AG09309 (cell line): ENCODE measurements at places on chromosomes 13 and 19.

- no peak for DNase-seq
Observed at GRCh38 chr13:87570669-87571068, 100.5 kb upstream of the SLITRK5 start.

- no peak for DNase-seq
Observed at GRCh38 chr19:48530066-48530720, 18.6 kb upstream of the LMTK3 start.

GRCh38 chr13:74969419-74969818 lies 512.5 kb downstream of the TBC1D4 start:
- no peak for DNase-seq

- no peak for DNase-seq
Observed at GRCh38 chr13:67696775-67697174, 466.6 kb upstream of the PCDH9 start.

DNA sequence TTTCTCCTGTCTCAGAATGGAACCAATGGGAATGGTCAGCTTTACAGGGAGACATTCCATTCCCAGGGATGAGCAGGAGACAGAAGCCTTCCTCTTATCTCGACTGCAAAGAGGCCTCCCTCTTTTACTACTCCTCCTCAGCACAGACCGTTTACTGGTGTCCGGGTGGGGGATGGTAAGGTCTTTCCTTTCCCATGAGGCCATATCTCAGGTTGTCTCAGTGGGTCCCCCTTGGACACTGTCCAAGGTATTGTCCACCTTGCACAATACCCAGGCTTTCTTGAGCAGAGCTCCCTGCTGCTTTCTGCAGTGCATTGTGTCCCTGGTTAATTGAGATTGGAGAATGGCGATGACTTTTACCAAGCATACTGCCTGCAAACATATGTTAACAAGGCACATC lies 7.5 kb upstream of the ZNF808 start:
- no peak for DNase-seq

GRCh38 chr13:83980331-83980730 lies 98.1 kb upstream of the SLITRK1 start:
- DNase-seq: no peak

- DNase-seq: no peak
Observed at GRCh38 chr13:114053026-114053425, 79.2 kb upstream of the C13orf46 start.

DNA sequence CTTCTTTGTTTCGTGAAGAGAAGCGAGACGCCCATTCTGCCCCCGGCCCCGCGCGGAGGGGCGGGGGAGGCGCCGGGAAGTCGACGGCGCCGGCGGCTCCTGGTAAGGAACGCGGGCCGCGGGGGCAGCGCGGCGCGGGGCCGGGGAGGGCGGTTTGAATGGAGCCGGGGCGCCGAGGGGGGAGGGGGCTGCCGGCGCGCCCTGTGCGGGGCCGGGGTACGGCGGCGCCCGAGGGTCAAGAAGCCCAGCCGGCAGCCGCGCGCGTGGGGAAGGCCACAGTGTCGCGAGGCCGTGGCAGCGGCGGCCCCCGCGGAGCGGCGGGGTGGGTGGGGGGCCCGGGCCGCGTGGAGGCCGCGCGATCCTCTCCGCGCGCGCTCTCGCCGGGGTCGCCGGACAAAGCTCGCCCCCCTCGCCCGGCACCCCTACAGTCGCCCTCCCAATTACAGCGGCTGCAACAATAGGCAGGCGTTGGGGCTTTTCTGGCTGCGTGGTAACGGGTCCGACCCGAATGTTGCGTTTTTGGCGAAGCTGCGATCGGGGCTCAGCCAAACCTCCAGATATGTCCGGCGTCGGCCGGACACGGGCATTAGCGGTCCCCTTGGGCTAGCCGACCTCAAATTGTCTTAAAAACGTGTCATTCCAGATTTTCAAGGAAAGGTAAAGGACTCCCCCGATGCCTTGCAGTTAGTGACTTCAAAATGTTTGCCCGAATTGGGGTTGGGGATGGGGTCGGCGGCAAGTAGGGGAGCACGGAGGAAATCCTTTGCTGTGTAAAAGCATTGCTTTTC lies 437 bp downstream of the SMARCA4 start:
- DNase-seq: no peak

- DNase-seq: no peak
Observed at GRCh38 chr19:49004133-49004532, 10.4 kb downstream of the RUVBL2 start.

DNA sequence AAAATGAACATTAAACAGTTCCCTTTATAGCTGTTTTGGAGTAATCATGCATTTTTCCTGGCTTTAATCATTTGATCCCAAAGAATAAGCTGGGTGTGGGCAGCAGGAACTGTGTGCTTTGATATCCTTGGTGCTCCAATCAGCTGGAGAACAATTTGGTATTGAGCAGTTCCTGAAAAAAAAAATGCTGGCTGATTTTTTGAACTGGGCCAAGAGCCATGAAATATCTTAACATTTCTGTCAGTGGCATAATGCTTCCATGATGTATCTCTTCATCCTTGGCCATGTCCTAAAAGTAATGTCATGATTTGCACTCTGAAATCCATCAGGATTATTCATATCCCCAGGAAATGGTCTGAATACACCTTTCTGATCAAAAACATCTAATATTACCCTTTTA lies 134.7 kb downstream of the LHFPL6 start:
- DNase-seq: no peak

DNA sequence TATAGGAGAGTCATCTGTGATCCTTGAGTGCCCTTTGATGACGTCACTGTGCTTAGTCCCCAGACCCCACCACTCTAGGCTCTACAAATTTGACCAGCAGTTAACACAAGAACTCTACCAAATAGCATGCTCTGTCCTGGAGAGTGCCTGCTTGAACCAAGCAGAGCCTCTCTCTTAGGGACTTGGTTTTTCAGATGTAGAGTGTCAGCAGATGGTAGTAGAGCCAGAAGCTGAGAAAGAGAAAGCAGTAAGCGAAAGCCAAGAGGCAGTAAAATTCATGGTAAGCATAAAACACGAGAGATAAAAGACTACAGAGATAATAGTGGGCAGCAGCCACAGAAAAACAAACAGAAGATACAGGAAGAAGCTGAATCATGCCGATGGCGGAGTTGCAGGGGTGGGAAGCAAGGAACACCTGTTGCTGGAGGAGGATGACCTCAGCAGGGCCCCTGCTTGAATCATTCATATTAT lies 193.3 kb downstream of the SLC7A1 start:
- no peak for DNase-seq

GRCh38 chr19:4636151-4636717 lies 3.1 kb upstream of the TNFAIP8L1 start:
- DNase-seq: no peak

GRCh38 chr19:50191216-50191615 lies 12.2 kb upstream of the MYH14 start:
- DNase-seq: no peak

DNA sequence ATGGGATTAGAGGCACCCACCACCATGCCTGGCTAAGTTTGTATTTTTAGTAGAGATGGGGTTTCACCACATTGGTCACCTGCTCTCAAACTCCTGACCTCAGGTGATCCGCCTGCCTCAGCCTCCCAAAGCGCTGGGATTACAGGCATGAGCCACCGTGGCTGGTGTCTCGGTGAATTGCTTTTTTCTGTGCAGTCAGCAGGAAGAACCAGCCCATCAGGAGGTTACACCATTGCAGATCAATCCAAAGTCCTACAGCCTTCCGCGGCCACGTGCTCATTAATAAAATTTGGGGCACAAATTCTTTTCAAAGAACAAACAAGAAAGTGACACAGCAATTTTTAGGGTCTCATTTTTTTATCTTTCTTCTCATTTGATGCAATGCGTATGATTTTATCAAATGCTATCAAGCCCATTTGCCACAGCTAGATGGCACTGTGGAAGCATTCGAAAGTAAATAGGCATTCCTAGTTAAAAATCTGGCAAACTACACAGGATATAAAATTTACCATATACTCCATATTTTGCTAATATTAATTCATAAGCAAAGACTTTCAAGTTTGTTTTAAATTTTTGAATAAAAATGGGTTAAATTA lies 54.4 kb upstream of the ZNF835 start:
- DNase-seq: no peak

GRCh38 chr19:41911889-41912731 lies 16.1 kb downstream of the ERFL start:
- no peak for DNase-seq

- no peak for DNase-seq
Observed at GRCh38 chr13:73703606-73704005, 430.6 kb downstream of the KLF12 start.

DNA sequence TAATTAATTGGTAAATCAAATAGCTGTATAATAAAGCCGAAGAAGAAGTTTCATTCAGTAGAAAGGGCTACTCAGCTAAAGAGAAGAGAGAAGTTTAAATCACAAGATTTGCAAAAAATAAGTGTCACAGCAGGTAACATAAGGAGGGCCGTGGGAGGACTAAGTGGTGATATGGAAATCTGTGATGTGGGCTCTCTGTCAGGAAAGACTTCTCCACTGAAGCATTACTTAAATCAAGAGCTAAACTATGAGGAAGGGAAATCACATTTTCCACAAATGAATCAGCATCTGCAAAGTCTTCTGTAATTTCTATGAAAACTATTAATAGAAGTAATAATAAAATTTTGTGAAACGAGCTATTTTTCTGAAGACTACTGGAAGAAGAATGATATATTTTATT lies 153.8 kb downstream of the PCDH9 start:
- DNase-seq: no peak

- DNase-seq: no peak
Observed at GRCh38 chr19:7216373-7216902, 77.8 kb downstream of the INSR start.

DNA sequence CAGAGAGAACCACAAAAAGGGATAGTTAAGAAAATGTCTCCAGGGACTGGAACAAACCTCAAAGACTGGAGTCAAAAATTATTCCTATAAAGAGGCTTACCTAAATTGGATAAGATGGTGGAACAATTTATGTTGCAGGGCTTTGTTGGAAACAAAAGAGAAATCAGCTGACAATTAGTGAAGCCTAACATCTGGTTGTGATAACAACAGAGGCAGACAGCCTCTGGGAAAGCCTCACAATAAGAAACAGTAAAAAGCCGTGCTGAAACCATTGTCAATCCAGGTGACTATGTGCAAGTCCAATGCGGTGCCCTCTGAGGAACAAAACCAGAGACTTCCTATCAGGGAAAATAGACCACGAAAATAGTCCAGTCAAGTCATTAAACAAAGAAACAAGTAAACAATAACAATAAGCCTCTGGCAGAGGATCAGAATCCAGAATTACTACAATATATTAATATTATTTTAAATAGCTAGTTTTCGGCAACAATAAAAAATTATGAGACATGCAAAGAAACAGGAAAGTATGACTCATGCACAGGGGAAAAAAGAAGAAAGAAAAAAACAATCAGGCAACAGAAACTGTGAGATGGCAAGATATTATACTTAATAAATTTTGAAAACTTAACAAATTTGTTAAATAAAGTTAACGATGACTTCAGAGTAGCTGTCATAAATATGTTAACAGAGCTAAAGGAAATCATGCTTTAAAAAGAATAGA lies 99.7 kb upstream of the RXFP2 start:
- DNase-seq: no peak

DNA sequence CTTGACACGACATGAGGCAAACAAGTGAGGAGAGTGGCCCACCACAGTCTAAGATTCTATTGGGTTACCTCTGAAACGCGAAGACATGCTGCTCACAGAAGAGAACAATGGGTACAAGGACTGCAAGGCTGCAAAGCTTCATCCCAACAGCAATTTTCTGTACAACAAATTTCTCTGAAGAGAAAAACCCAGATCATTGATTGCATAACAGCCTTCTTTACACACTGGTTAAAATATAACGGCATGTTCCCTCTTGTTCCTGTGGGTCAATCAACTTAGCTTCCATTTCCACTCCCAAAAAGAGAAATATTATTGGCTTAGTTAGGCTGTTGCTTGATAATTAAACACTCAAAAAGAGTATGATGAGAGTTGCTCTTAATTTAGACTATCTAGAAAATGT lies at the start of gene CPB2:
CPB2 (minus strand) TSS at position 166 of the 400 bp plus-strand sequence; CDS start at position 142, 24 bp downstream.
- no peak for DNase-seq

DNA sequence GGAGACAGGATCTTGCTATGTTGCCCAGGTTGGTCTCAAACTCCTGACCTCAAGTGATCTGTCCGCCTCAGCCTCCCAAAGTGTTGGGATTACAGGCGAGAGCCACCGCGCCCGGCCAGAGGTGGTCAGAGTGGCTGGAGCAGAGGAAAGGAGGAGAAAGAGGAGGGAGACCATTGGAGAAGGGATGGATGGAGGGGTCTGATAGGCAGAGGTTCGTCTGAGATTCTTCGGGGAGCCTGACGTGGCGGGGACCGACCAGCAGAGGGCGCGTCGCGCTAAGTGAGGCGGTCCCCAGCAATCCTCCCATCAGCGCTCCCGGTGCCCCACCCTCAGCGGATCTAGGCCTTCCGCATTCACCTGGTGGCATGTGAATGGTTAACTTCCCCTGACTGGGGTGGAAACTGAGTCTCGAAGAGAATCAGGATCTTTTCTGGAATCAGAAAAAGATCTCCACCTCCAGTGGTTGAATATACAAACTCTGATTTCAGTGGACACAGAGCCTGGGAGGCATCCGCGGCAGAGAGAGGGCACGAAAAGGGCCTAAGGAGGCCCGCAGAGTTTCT lies 8.8 kb downstream of the GTPBP3 start:
- DNase-seq: no peak

- DNase-seq: no peak
Observed at GRCh38 chr13:80901111-80901510, 560.2 kb upstream of the SPRY2 start.

GRCh38 chr19:38644719-38645118 lies 2.7 kb upstream of the ACTN4 start:
- DNase-seq: no peak

DNA sequence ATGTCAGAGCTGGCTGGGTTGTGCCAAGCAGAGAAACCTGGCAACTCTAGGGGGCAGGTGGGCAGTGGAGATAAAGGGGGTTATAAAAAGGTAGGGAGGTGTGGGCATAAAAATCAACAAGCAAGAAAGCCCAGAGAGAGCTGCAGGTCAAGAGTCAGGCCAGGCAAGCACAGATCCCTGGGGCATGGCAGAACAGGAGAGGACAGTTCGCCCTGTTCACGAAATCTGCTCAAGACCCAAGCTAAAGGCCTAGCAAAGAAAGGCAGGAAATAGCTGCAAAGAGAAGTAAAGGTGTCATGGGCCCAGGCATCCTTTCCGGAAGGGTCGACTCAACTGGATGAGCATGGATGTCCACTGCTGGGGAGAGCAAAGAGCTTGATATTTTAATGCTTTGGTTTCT lies 3.4 kb downstream of the MBNL2 start:
- DNase-seq: no peak

DNA sequence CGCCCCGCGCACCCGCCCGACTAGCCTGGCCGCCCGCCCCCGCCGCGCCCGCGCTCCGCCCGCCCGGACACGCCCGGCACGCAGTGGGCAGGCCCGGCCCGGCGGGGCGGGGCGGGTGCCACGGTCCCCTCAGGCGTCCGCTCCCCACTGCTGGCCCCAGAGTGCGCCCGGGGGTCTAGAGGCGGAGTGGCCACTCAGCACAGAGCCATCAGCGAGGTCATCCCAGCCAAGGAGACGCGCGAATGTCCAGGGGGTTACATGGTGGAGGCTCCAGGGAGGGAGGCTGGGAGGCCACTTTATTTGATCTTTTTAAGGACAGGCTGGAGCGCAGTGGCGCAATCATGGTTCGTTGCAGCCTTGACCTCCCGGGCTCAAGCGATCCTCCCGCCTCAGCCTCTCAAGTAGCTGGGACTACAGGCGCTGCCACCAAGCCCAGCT lies 236 bp upstream of the TINCR start:
- no peak for DNase-seq

- no peak for DNase-seq
Observed at GRCh38 chr19:52028780-52029123, 573 bp upstream of the ZNF614 start.
